ENCODE measurements at places on chromosomes 1 and 21. TPM values are rescaled to one million over a fixed set of nuclear protein-coding genes. Genes with fewer than 3 reads are reported as not detected.
A peak's percentile ranks its signal among the peaks of the same experiment; 100 is the strongest.

The PRAMEF33 gene
- total RNA-seq: not detected

The HSD3B2 gene
- not detected for total RNA-seq

The PRDM16 gene
- total RNA-seq: not detected

The OPTC gene
- total RNA-seq: not detected

DNA sequence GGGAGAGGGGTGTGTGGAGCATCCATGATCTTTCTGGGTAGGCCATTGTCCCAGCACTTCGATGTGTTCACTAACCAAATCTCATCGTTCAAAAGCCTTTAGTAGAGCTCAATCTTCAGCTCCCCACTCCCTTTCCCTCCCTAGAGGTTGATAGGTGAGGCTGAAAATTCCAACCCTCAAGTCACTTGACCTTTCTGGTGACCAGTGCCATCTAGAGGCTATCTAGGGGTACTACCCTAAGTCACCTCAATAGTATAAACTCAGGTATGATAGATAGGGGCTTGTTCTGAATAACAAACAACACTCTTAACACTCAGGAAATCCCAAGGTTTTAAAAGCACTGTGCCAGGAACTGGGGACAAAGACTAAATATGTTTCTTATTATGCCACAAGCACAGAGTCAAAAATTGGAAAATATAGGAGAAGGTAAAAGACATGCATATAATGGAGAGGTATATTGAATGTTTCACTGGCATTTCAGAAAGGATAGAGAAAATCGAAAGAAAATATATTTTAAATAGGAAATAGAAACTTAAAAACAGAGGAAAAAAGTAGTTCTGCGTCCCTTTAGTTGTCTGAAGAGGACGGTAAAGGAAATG, 42.9 kb upstream of the CD53 start:
- no peaks in the 10 kb centered on the region for H3K36me3 ChIP-seq
- H3K27ac ChIP-seq: no peak overlapping the region
- H3K4me1 ChIP-seq: no peaks in the 10 kb centered on the region

GRCh38 chr1:80535466-80535865, 1265.3 kb upstream of the ADGRL2 start:
- no peaks in the 10 kb centered on the region for H3K27me3 ChIP-seq
- no peaks in the 10 kb centered on the region for H3K4me1 ChIP-seq
- H3K4me3 ChIP-seq: no peak overlapping the region
- DNase-seq: no peak
- H3K27ac ChIP-seq: no peak overlapping the region
- H3K36me3 ChIP-seq: no peaks in the 10 kb centered on the region

- no peak overlapping the region for H3K4me3 ChIP-seq
- H3K36me3 ChIP-seq: no peaks in the 10 kb centered on the region
- H3K27me3 ChIP-seq: no peaks in the 10 kb centered on the region
- no peak for DNase-seq
- peaks cover 6% of the 10 kb centered on the region for H3K4me1 ChIP-seq
Observed at GRCh38 chr1:61171974-61172373, 89.6 kb downstream of the NFIA start.

DNA sequence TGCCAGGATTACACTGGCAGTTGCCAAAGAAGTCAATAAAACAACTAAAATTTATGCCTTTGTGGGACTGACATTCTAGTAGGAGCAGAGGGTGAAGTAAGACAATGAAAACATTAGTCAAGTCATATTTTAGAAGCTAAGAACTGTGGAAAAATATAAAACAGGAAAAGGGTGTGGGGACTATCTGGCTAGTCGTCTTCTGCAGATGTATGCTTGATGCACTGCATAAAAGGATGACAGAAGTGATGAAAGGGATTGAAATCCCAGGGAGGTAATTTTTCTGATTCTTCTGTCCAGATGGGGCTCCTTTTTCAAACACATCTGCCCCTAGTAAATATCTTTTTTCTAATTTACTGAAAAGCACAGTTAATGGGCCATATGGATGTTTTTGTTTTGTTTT, 706.3 kb downstream of the ADGRL2 start:
- H3K36me3 ChIP-seq: no peaks in the 10 kb centered on the region
- H3K4me3 ChIP-seq: no peak overlapping the region
- DNase-seq: no peak
- no peaks in the 10 kb centered on the region for H3K4me1 ChIP-seq

- H3K4me3 ChIP-seq: peak overlapping the region; percentile 86
- H3K27ac ChIP-seq: peak overlapping the region; percentile 70
- peaks cover 4% of the 10 kb centered on the region for H3K4me1 ChIP-seq
Observed at GRCh38 chr1:52142220-52143183, 613 bp downstream of the ZFYVE9 start.

DNA sequence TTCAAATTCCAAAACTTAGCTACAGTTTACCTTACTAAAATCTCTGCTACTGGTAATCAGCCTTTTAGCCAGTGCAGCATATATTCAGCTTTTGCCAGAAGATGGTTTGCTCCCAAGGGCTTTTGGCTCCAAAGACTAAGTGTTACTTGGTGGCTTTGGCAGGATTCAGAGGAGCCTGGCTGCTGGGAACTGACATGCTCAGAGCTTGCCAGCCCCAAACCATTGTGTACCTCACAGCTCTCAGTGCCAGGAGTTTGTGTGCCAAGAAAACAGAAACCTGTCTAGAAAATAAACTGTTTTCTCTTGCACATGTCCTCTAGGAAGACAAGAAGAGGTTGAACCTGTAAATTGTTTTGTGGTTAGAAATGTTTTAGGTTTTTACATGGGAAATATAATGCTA, 315.9 kb downstream of the ST6GALNAC3 start:
- no peak overlapping the region for H3K27ac ChIP-seq
- no peak overlapping the region for H3K4me3 ChIP-seq
- H3K36me3 ChIP-seq: no peaks in the 10 kb centered on the region
- no peaks in the 10 kb centered on the region for H3K27me3 ChIP-seq
- DNase-seq: no peak
- H3K4me1 ChIP-seq: no peaks in the 10 kb centered on the region

DNA sequence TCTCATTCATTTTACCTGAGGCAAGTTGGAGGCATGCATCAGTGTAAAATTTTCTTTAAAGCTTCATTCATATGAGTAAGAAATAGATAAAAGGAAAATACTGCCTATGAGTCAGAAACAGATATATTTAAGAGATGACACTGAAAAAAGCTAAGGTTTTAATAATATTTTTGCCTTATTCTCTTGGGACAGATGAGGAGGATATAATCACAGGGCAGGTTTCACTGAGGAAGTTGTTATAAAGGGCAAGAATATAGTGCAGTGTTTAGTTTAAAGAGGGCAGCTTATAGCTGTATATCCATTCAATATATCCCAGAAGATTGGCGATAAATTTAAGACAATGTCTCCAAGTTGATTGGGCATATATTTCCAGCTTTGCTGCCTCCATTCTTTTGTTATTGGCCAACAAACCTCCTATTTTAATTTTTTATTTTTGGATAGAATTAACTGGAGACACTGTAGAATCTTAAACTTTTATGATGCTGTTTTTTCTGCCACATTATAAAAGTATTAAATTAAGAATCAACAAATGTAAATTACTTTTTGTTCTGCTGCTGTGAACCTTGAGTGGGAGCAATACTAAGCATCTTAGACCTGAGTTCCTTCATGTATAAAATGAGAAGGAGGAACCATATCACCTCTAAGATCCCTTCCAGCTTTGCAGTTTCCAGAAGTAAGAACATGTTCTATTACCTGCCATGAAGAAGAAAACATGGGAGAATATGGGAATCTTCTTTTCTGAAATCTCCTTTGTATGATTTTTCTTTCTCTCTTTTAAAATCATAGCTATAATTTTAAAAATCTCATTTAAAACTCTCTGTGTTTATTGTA, 171.6 kb downstream of the S1PR1 start:
- no peaks in the 10 kb centered on the region for H3K4me1 ChIP-seq
- no peak overlapping the region for H3K27ac ChIP-seq
- H3K36me3 ChIP-seq: no peaks in the 10 kb centered on the region
- no peak for DNase-seq
- no peaks in the 10 kb centered on the region for H3K27me3 ChIP-seq
- no peak overlapping the region for H3K4me3 ChIP-seq

DNA sequence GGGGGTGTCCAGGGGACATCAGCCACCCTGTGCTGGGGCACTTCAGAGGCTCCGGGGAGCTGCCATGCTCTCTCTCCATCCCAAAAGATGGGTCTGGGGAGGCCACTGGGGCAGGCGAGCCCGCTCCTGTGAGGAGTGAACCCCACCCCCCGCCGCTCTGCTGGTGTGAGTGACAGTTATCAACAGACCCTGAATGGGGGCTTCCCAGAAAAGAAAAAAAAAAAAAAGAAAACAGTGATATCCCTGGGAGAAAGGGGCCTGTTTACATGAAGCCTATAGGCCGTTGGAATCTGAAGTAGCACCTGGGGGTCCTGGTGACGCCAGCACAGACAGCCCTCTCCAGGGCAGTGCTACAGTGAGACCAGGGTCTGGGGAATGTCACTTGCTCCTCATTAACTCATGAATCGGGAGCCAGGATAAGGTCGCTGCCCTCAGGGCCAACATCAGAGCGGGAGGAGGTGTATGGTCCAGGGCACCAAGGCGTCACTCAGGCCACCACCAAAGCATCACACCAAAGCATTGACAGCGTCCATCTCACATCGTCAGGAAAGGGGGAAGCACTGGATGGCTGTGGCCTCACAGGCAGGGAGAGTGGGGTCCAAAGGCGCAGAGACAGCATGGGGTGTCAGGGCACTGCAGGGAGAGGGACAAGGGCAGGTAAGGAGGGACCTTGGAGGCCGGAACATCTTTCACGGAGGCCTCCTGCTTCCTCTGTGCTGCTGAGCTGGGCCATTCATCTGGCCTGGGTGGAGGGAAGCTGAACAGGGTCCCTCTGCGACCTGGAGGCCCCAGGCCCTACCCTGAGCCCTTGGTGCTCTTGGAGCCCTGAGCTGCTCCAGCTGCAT, 8.4 kb upstream of the NPHP4 start:
- H3K27ac ChIP-seq: no peak overlapping the region
- no peak for DNase-seq
- no peaks in the 10 kb centered on the region for H3K4me1 ChIP-seq
- H3K27me3 ChIP-seq: no peaks in the 10 kb centered on the region
- no peak overlapping the region for H3K4me3 ChIP-seq

DNA sequence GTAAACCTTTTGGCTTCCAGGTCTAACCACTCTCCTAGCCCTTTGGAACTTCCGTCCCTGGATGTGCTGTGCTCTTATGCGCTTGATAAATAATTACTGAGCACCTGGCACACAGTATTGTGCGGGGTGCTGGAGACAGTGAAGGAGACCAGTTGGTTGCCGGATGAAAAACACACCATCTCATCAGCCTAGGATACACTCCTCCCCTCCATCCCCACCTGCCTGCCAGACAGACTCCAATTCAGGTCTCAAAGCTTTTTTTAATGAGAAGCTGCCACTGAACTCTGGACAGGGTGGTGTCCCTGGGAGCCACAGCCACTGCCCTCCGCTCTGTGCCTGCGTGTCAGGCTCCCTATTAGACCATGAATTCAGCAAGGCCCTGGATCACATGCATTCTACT, 9.2 kb downstream of the GNB1 start:
- peaks cover 12% of the 10 kb centered on the region for H3K36me3 ChIP-seq
- no peak for DNase-seq
- H3K4me3 ChIP-seq: no peak overlapping the region
- H3K27me3 ChIP-seq: no peaks in the 10 kb centered on the region

GRCh38 chr1:32767641-32768040, 49.5 kb downstream of the YARS1 start:
- H3K36me3 ChIP-seq: peaks cover 4% of the 10 kb centered on the region
- no peak overlapping the region for H3K27ac ChIP-seq
- peak; percentile 31 for DNase-seq
- peaks cover 15% of the 10 kb centered on the region for H3K4me1 ChIP-seq

DNA sequence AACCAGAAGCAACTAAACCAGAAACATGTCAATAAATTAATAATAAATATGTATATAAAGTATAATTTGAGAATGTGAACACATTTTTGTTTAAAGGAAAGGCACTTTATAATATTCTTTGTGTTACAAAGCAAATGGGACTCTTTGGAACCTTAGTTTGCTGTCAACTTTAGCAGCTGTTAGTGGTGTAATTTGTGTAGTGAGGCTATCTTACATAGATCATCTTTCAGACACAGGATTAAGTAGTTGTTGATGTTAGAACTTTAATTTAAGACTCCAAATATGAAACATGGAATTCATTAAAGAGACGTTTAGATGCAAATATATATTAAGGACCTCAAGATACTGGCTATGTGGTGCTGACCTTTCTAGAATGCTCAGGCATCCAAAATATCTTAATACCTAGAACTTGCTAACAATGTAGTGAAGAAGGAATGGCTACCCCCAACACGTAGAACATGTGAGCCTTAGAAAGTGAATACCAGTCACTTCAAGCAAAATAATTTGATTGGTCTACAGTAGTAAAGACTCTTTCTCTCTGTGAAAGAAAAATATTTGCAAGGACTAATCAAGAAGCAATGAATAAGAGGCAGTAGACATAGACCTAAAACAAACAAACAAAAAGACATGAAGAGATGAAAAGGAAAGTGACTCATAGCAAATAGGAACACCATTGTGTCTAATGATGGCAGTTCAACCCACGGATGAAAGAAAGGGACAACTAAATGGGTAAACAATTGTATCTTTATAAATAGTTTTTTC, 811.4 kb downstream of the USP25 start:
- H3K4me3 ChIP-seq: no peak overlapping the region
- DNase-seq: no peak
- H3K27ac ChIP-seq: no peak overlapping the region
- H3K27me3 ChIP-seq: no peaks in the 10 kb centered on the region

DNA sequence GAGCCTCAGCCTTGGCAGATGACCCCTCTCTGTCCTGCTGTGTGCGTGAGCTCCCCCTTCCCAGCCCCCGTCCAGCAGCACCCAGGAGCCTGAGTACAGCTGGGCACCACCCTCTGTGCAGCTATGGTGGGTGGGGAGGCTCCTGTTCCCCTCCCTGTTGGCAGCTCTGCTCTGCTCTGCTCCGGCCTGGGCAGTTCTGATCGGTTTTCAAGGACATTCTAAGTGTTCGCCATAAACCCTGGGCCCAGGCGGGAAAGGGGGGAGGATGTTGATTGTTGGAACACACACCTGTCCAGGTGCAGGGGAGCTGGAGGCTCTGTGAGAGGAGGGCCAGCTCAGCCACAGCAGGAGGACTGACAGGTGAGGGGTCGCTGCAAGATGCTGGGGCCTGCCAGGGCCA, at the start of gene CLCNKB:
Gene CLCNKB (plus strand): TSS at position 262 of the 400 bp plus-strand sequence. CDS start 711 bp downstream, outside the sequence.
- no peaks in the 10 kb centered on the region for H3K36me3 ChIP-seq
- DNase-seq: no peak
- H3K27me3 ChIP-seq: peaks cover 39% of the 10 kb centered on the region
- no peaks in the 10 kb centered on the region for H3K4me1 ChIP-seq
- no peak within 1 kb of the TSS for H3K4me3 ChIP-seq

DNA sequence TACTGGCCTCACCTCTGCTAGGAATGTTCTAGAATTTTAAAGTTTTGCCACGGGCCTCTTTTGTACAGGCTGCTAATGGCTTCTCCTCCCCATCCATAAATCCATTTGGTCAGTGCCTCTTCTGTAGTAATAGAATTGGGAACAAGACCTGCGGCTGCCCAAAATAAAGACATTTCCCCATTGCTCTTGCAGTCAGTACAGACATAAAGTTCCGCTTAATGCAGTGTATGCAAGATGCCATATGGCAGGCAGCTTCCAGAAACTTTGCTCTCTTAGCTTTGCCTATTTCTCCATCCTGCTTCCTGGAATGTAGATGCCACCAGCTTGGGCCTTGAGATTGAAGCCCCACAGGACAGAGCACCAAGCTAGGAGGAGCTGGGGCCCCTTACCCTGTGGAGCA, 3.7 kb upstream of the SLC2A5 start:
- no peak for DNase-seq
- H3K4me1 ChIP-seq: peaks cover 5% of the 10 kb centered on the region
- H3K27ac ChIP-seq: no peak overlapping the region
- H3K27me3 ChIP-seq: peaks cover 11% of the 10 kb centered on the region
- no peak overlapping the region for H3K4me3 ChIP-seq
- no peaks in the 10 kb centered on the region for H3K36me3 ChIP-seq
